GM12878 (cell line): ENCODE measurements at places on chromosomes 5 and 9. TPM values are rescaled to one million over a fixed set of nuclear protein-coding genes. Genes with fewer than 3 reads are reported as not detected.

DNA sequence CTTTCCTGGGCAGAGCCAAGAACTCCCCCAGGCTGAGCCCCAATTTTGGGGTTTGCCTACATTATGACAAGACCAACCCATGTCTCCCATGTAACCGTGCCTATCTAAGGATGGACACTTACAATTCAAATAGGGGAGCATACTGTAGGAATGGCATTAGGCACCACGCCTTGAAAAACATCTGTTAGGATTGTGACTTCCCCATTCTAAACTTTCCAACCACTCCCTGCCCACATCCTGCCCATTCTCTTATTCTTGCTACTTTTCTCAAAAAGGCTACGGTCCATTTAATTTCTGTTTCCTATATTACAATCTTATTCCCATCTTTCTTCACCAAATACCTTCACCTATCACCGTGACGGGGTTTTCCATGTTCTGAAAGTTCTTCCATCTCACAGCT, 99.2 kb downstream of the LPAR1 start:
- H3K27me3 ChIP-seq: no peaks in the 10 kb centered on the region
- no peaks in the 10 kb centered on the region for H3K36me3 ChIP-seq
- H3K27ac ChIP-seq: no peak overlapping the region
- H3K4me1 ChIP-seq: no peaks in the 10 kb centered on the region
- DNase-seq: no peak

CDC20B gene
- not detected in 2 replicates for total RNA-seq

PAEP gene
- total RNA-seq: not detected in 2 replicates

DNA sequence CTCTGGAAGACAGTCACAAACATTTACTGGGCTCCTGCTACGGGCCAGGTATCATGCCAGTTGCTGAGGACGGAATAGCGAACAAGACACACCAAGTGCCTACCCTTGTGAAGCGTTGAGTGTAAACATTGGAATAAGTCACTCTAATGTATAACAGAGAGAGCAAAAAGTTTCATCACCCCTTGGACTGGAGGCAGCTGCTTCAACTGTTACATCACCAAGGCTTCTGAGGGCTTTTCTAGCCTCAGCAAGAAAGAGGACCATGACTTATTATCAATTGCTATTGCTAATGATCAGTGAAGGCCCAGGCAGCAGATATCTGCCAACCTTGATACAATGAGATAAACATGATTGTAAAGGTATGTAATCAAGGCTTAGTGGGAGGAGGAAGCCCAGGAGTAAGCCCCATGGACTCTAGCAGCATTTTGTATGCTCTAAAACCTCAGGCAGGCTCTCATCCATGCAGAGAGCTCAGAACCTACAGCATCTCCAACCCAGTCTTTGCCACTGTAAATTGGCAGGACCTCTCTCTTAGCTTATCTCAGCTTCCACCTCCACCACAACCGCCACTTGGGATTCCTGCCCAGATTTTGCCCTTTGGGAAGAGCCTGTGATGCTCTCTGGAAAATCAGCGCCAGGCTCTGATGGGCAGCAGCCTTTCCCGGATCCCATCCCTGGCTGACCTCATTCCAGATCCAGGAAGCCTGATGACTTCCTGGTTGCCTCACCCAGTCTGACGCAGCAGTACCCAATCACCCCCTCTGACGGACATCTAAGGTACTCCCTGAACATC, 54.5 kb downstream of the ADAM19 start:
- DNase-seq: no peak
- peaks cover 29% of the 10 kb centered on the region for H3K4me1 ChIP-seq
- peaks cover 19% of the 10 kb centered on the region for H3K36me3 ChIP-seq
- no peak overlapping the region for H3K4me3 ChIP-seq

DNA sequence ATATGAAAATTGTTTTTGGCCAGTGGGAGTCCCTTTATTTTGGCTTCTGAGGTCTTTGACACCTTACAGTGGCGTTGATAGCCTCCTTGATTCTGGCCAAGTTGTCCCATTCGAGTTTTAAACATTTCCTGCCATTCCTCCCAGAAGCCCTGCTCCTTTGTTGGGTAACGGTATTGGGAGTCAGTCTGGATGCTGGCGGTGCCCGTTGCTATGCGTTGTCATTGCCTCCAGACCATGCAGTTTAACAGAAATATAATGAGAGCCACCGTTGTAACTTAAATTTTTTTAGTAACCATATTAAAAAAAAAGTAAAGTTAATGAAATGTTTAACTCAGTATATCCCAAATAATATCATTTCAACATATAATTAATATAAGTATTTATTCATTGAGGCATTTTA, 35.0 kb downstream of the GALNT12 start:
- H3K27ac ChIP-seq: no peak overlapping the region
- DNase-seq: no peak
- H3K36me3 ChIP-seq: no peaks in the 10 kb centered on the region
- no peaks in the 10 kb centered on the region for H3K4me1 ChIP-seq

HAVCR1 gene
- not detected in 2 replicates for total RNA-seq

DNA sequence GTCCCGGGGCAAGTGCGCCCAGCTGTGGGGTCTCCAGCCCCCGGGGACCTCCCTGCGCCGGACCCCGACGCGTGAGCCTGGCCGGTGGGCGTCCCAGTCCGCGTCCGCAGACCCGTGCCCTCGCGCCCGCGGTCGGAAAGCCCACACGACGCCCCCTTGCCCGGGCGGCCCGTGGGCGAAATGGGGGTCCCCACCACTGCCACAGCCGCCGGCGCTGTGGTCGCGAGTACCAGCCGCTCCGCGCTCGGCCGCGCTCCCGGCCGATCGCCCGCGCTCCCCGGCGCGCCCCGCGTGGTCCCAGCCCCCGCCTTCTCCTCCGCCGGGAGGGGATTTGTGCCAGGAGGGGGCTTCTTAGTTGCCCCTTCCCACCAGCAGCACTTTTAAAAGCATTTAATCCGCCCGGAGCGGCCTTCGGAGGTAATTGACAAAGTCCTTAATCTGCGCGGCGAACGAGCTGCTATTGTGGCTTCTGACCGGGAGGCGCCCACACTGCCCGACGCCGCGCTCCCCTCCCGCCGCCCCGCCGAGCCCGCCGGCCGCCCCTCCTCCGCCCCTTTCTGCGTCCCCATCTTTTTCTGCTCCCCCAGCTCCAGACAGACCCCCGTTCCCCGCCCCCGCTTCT, 469 bp upstream of the FIBCD1 start:
- H3K4me1 ChIP-seq: no peaks in the 10 kb centered on the region; the same call in 1 of the 2 replicates
- no peak for DNase-seq
- peak overlapping the region; percentile 82; the same call in 1 of the 2 replicates for H3K4me3 ChIP-seq
- no peaks in the 10 kb centered on the region for H3K36me3 ChIP-seq
- peaks cover 21% of the 10 kb centered on the region for H3K27me3 ChIP-seq

SPATA31C1 gene
- not detected in 2 replicates for total RNA-seq

- H3K4me1 ChIP-seq: peaks cover 49% of the 10 kb centered on the region
- H3K36me3 ChIP-seq: peaks cover 6% of the 10 kb centered on the region
- no peak overlapping the region for H3K4me3 ChIP-seq
- no peaks in the 10 kb centered on the region for H3K27me3 ChIP-seq
- DNase-seq: no peak
These were observed 22.0 kb downstream of the CDC42SE2 start for GRCh38 chr5:131285703-131286399.

FBLL1 gene
- total RNA-seq: 0.13 TPM in 1 of 2 replicates, not detected in the other

GRM6 gene
- total RNA-seq: not detected in 2 replicates

AMBP gene
- total RNA-seq: 1.9 and 2.3 TPM in 2 replicates

ZCCHC10 gene
- 22.9 and 25.8 TPM in 2 replicates for total RNA-seq

DNA sequence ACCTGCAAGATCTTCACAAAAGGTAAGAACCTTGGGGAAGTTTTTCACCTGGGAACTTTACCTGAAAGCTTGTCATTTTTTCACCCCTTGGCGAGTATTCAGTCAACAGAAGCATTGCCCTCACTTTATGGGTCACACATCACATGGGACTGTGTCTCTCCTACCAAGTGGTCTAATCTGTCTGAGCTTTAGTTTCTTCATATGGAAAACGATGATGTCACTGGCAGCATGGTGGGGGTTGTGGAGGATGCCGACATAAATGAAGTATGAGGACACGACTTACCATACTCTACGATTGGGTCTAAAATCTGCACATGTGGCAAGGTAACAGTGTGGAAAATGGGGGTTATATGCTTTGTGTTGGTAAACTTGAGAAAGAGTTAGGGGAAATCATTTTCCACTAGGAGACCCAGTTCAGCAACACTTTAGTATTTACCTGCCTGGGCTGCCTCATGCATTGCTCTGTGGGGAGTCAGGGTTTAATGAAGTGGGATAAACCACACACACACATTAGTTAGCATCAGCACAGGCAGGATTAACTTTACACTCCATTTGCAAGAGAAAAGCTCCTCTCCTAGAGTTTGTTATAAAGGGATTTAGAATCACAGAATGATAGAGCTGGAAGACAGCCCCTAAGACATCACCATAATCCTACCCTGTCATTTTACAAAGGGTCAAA, 19.8 kb upstream of the PAX5 start:
- no peak overlapping the region for H3K4me3 ChIP-seq
- DNase-seq: no peak
- H3K4me1 ChIP-seq: no peaks in the 10 kb centered on the region

DNA sequence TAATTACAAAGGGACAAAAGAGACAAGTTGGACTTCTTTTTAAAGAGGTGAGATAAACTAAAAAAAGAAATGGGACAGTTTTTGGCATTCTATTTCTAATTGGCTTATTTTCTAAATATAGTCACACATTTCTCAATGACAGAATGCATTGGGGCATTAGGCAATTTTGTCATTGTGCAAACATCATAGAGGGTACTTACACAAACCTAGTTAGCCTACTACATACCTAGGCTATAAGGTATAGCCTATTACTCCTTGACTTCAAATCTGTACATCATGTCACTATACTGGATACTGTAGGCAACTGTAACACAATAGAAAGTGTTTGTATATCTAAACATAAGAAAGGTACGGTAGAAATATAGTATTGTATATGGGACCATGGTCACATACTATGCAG, 56.1 kb downstream of the LSM11 start:
- H3K4me1 ChIP-seq: no peaks in the 10 kb centered on the region
- no peak for DNase-seq
- no peak overlapping the region for H3K27ac ChIP-seq
- H3K27me3 ChIP-seq: no peaks in the 10 kb centered on the region
- no peak overlapping the region for H3K4me3 ChIP-seq
